ENCODE measurements at places on chromosomes 5 and 9.

GRCh38 chr9:98925956-98926355, 17.8 kb upstream of the COL15A1 start:
- no peak for DNase-seq

DNA sequence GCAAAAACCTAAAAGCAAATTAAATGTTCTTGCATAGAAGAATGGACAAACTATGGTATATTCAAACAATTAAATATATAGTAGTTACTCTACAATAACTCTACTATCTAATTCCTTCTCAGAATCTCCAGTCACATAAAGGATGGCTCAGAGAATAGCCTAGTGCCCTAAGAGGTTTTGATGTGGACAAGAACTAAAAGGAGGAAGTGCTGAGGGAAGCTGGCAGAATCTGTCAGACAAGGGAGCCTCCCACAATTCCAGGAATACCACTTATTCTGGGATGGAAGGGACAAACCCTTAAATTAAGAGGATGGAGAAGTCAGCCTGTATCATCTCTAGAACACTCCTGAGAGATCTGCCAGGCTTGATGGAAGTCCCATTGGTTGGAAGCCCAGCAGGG, 30.4 kb downstream of the TNFSF8 start:
- no peak for DNase-seq

DNA sequence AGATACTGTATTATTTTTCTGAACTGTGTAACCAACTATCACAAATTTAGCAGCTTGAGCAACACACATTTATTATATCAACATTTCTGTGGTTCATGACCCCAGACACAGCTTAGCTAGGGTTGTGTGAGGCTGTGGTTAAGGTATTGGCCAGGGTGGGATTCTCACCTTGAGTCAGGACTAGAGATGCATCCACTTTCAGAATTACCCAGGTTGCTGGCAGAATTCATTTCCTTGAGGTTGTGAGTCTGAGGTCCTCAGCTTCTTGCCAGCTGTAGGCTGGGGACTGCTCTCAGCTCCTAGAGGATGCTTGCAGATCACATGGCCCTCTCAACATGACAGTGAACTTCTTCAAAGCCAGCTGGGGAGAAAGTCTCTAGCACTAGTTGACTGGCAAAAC, 122.5 kb upstream of the RASGRF2 start:
- no peak for DNase-seq

- DNase-seq: no peak
Measured at GRCh38 chr9:97703437-97704344, 6.6 kb upstream of the XPA start.

Measured in gastrocnemius medialis (tissue), 4 donors.